ENCODE measurements at places on chromosomes 5 and 9.

- no peak for DNase-seq
Observed at GRCh38 chr5:97097326-97098230, 44.8 kb downstream of the LIX1 start.

DNA sequence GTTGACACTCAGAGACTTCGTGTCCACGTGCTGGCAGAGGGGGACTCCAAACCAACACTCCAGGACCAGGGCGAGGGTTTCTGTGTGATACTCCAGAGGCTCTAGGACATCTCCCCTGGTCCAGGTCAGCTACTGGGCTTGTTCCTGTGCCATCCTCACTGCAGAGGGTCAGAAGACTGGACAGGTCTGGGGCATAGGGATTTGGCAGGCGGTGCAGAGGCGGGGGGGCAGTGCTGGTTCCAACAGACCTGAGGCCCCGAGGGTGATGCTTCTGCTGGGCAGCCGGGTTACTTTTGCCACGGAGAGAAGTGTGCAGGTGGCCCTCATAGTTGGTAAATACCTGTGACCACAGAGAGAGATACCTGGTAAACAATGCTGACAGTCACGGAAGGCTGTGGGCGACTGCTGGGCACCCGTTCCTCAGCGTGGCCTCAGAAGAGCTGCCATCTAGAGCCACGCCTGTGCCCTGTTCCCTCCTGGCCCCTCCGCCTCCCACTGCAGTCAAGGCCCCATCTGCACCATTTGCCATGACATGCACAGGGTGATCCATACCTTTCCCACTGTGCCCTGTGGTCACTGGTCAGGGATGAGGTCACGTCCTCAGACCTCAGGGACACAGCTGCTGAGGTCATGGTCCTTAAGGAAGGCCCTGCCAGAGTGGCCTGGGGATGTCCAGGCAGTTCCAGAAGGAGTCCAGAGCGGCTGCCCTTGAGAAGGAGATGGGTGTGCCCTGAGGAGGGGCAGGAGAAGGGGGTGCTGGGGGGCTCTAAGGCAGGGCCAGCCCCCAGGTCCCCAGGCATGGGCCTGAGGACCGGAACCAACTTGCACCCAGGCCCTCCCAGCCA is 30.0 kb downstream of the TRIP13 start:
- no peak for DNase-seq

- no peak for DNase-seq
Observed at GRCh38 chr9:138009803-138010690, 132.5 kb downstream of the CACNA1B start.

DNA sequence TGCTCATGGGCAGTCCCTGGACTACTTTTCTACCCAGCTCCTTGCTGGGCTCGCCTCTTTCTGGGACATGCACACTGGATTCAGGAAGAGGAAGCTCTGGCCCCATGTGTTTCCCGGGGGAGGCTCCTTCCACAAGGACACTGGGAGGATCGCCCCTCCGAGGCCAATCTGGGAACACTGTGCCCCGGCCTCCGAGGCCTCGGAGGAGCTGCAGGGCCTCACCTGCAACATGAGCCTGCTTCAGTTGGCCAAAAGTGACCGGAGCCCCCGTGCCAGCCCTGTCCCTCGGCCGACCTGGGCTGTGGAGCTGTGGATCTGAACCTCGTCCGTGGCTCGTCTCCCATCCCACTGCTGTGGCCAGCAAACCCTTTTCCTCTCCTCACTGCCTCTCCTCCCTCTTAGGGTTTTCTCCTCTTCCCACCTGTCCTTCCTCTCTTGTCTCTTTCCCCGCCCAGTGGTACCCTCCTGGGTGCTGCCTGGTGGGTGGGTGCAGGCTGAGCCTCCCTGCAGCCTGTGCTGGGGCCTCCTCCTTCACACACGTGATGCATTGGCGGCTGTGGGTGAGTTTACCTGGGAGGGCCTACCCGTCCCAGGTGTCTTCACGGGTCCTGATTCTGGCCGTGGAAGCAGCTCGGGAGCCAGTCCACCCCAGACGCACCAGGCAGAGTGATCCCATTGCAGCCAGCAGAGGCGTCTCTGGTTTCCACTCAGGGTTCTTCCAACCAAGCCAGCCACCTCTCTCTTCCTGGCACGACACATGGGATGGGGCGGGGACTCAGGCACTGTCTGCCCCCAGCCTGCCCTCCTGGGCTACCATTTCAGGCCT is 241.8 kb downstream of the CACNA1B start:
- no peak for DNase-seq

- no peak for DNase-seq
Observed at GRCh38 chr9:84294241-84294950, 46.2 kb downstream of the SLC28A3 start.

DNA sequence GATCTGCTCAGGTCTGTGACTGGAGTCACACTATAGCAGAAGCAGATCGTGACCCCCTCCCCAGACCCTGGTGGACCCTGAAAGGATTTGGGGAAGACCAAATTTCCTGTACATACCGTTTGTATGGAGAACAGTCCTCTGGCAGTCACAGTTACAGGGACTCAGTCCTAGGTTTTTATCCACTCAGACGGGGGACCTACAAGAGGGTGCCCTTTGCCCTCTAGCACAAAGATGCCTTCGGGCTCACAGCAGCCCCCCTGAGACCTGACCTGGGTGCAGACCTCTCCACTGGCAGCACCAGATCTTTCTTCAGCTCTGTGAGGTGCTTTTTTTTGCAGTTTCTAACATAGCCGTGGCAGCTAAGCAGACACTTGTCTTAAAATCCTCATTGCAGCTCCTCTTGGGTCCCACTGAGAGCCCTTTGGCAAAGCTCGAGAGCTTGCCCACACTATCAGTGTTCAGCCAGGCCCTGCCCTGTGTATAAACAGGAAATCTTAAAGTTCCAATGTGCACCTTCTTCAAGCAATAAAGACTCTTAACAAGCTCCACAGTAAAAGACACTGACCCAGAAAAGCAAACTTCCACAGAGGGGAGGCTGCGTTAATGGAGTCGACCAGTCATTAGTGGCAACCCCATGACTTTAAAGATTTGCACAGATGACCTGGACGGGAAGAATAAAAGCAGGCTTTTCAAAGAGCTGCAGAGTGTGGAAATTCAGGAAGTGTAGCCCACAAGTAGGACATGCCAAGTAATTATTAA is 71.8 kb upstream of the LHFPL2 start:
- DNase-seq, result no peak

- no peak for DNase-seq
Observed at GRCh38 chr9:76044266-76044819, 153.9 kb downstream of the PCSK5 start.

GRCh38 chr9:115943431-115944165 is 210.0 kb upstream of the PAPPA start:
- no peak for DNase-seq

DNA sequence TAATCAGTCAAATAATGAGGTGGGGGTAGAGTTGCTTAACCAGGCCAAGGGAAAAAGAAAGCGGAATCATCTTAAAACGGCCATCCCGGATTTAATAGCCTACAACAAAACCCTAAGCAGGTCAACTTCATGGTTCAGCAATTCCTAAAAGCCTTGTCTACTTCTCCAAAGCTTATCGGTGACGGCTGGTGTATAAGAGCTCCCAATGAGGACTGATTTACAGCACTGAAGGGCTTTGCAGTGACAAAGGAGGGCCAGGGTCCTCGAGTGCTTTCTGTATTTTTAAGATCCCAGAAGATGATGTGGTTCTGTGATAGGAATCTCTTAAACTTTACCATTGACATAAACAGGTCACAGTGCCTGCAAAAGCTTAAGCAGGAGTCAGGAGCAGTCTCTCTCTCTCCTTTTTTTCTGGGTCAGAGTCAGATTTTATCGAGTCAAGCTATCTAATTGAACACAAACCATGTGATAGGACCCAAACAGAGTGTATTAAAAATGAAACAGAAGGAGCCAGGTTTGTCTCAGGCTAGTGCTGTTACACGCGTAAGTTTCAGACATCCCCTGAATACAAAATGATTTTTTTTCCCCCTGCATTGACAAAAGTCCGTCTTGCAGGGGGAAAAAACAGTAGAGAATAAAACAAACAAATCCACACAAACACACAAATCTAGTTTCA is 663.6 kb upstream of the ZNF608 start:
- DNase-seq, result no peak

DNA sequence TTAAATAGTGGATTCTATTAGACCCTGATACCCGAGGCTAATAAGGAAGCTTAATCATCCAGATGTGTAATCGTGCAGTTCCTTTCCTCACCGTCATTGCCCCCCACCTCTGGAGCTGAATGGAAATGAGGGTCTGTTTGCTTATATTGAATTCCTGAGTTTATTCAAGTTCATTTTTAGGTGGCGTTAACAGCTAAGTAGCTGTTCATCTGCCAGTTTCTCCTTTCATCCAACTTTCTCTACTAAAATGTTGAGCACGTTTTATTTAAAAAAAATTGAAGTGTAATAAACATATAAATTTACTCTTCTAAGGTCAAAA is 291.0 kb downstream of the DOCK8 start:
- no peak for DNase-seq

DNA sequence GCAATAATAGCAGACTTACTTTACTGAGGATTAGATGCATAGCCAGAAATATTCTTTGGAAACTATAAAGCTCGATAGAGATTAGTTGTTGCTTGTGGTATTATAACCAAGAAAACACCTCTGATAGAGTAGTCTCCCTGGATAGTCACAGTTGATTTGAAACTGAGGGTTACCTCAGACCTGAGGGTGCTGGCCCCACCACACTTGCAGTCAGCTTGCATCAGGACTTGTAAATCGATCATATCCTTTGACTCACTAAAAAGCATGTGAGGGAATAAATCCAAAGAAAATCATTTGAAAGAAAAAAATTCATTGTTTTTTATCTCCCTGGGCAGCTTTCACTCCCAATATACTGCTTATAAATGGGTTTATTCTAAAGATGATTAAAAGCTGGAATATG is 39.4 kb downstream of the GALNT12 start:
- no peak for DNase-seq

GRCh38 chr5:14724633-14725032 is 60.1 kb downstream of the OTULIN start:
- DNase-seq, result no peak

DNA sequence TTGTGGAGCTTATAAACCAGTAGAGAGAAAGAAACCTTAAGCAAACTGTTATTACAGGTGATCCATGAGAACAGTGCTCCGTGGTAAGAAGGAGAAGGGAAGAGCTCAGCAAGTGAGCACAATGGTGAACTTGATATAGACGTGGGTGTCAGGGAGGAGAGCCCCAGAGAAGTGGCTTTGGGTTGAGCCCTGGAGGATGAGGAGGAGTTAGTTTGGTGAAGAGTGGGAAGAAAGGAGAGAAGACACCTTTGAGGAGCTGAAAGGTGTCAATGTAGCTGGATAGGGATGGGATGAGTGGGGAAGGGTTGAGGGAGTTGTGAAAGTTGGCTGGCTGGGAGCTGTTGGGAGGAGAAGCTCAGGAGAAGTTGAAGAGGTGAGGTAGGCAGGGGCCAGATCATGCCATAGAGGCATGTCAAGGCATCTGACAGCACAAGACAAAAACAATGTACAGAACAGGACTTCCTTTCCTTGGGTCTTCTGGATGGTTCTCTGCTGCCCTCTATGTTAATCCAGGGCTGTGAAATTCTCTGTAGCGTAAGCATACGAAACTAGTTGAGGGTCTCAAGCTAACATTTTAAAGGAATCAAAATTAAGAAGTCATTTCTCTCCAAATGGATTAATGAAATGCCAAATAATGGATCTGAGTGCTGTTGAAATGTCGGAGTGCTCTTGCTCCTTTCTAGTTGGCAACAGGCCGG is 501.9 kb downstream of the KDM4C start:
- DNase-seq, result no peak

DNA sequence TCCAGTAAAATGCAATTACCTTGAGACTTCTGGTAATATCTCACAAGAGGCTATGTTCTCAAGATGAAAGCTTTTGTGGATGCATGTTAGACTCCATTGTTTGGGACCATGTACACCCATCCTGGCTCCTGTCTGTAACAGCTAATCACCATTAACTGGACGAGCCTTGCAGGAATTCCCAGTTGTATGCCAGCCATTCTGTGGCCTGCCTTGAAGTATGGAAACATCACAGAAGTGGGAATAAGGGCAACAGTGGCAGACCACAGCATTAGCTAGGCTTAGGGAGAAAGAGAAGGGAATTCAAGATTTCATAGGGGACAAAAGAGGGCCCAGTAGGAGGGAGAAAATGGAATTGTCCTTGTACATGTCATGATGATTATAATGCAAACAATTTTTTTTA is 79.0 kb downstream of the RORB start:
- no peak for DNase-seq

Measured in T-cell (primary cell).